ENCODE measurements at places on chromosomes 13 and 19.
A peak's percentile ranks its signal among the peaks of the same experiment; 100 is the strongest.

- no peaks in the 10 kb centered on the region for H3K4me1 ChIP-seq
- no peaks in the 10 kb centered on the region for H3K27me3 ChIP-seq
- H3K36me3 ChIP-seq = no peaks in the 10 kb centered on the region
- DNase-seq = no peak
- H3K4me3 ChIP-seq = no peak overlapping the region
- H3K27ac ChIP-seq = no peak overlapping the region
These were observed 2.6 kb upstream of the TUBA3C start for GRCh38 chr13:19184176-19184575.

- DNase-seq = no peak
- H3K4me1 ChIP-seq = peaks cover 8% of the 10 kb centered on the region
- no peak overlapping the region for H3K27ac ChIP-seq
- H3K27me3 ChIP-seq = no peaks in the 10 kb centered on the region
These were observed 3.1 kb downstream of the BCAT2 start for GRCh38 chr19:48807590-48808308.

- no peaks in the 10 kb centered on the region for H3K27me3 ChIP-seq
- H3K4me1 ChIP-seq = no peaks in the 10 kb centered on the region
- no peak overlapping the region for H3K27ac ChIP-seq
- H3K36me3 ChIP-seq = no peaks in the 10 kb centered on the region
- DNase-seq = no peak
These were observed 201.2 kb downstream of the GGACT start for GRCh38 chr13:100387416-100387815.

DNA sequence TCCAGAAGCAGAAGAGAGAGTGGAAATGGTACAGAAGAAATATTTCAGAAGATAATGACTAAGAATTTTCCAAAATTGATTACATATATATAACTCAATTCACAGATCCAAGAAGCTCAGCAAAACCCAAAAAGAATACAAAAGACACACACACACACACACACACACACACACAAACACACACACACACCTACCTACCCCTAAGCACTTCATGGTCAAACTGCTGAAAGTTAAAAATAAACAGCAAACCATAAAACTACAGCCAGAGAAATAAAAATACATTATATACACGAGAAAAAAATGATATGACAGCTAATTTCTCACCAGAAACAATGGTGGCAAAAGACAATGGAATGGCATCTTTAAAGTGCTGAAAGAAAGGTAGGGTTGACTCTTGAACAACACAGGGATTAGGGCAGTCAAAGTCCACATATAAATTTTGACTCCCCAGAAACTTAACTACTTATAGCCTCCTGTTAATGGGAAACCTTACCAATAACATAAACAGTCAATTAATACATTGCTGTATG is 49.2 kb downstream of the DIAPH3 start:
- H3K36me3 ChIP-seq = no peaks in the 10 kb centered on the region
- H3K4me3 ChIP-seq = no peak overlapping the region
- no peak overlapping the region for H3K27ac ChIP-seq
- H3K4me1 ChIP-seq = no peaks in the 10 kb centered on the region
- DNase-seq = no peak

DNA sequence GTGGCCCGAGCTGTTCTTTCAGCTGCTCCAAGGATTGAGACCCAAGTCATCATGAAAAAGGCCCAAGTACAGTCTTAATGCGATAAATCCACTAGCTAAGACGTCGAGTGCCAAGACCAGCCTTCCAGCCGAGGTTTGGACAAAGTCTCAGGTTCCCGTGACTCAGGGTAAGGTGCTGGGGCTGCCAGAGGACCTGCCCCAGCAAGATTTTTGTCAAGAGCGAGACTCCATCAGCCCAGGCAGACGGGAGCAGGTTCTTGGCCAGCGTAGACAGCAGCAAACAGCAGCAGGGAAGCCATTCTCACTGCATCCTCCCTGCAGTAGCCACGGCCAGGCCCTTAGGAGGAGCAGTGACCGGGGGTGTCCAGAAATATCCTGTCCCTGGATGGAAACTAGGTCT is 3.4 kb downstream of the FEM1A start:
- no peaks in the 10 kb centered on the region for H3K27me3 ChIP-seq
- peaks cover 37% of the 10 kb centered on the region for H3K4me1 ChIP-seq
- peaks cover 31% of the 10 kb centered on the region for H3K36me3 ChIP-seq

GRCh38 chr13:70051531-70051930 is 56.1 kb upstream of the ATXN8OS start:
- no peak for DNase-seq
- no peaks in the 10 kb centered on the region for H3K4me1 ChIP-seq
- no peak overlapping the region for H3K4me3 ChIP-seq
- no peaks in the 10 kb centered on the region for H3K27me3 ChIP-seq

GRCh38 chr19:54916822-54917221 is 10.9 kb downstream of the NCR1 start:
- H3K4me3 ChIP-seq = no peak overlapping the region
- no peak for DNase-seq
- H3K4me1 ChIP-seq = no peaks in the 10 kb centered on the region
- no peaks in the 10 kb centered on the region for H3K36me3 ChIP-seq
- H3K27ac ChIP-seq = no peak overlapping the region

- no peak overlapping the region for H3K4me3 ChIP-seq
- peaks cover 55% of the 10 kb centered on the region for H3K36me3 ChIP-seq
- no peak overlapping the region for H3K27ac ChIP-seq
- peaks cover 22% of the 10 kb centered on the region for H3K4me1 ChIP-seq
- no peaks in the 10 kb centered on the region for H3K27me3 ChIP-seq
These were observed 1.7 kb upstream of the SERTAD3 start for GRCh38 chr19:40445780-40446262.

DNA sequence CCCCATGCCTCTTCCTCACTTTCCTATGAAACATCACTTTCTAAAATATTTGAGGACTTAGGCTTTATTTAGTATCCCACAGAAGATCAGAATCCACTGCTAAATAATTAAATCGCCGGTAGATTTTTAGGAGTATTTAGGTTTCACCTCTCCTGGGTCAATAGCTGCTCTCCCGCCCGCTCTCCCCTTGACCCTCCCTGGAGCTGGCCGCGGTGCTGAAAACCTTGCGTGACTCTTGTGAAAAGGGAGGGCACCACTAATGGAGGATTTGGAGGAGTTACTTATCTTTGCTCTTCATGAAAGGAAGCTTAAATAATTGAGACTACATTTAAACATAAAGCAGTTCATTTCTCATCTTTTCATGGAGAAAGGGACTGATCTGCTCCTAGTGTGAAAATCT is 14.1 kb downstream of the POU4F1 start:
- H3K36me3 ChIP-seq = no peaks in the 10 kb centered on the region
- H3K27me3 ChIP-seq = peaks cover 94% of the 10 kb centered on the region
- H3K4me3 ChIP-seq = no peak overlapping the region
- no peak overlapping the region for H3K27ac ChIP-seq

DNA sequence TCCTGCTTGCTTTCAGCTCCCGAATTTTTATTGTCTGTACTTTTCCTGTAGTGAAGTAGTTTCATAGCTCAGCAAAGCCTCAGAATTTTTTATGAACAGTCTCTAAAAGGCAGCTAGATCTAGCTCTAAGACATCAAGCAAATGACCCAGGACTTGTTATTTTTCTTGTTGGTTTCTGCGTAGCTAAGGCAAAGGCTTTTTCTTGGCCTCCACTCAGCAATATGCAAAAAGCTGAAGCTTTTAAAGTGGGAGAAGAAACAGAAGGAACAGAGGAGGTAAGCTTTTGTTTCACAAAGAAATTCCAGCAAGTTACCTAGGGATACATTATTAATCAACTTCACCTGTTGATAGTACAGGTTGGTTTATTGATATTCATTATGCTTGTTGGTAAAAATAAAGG is 235.9 kb downstream of the PCDH20 start:
- no peak for DNase-seq
- H3K4me1 ChIP-seq = no peaks in the 10 kb centered on the region
- no peak overlapping the region for H3K27ac ChIP-seq
- H3K4me3 ChIP-seq = no peak overlapping the region

GRCh38 chr13:40559915-40560314 is 106.5 kb downstream of the FOXO1 start:
- H3K27me3 ChIP-seq = no peaks in the 10 kb centered on the region
- H3K4me1 ChIP-seq = peaks cover 67% of the 10 kb centered on the region
- no peak overlapping the region for H3K27ac ChIP-seq
- H3K4me3 ChIP-seq = no peak overlapping the region
- no peak for DNase-seq
- H3K36me3 ChIP-seq = peaks cover 29% of the 10 kb centered on the region

GRCh38 chr13:31072041-31072440 is 89.7 kb downstream of the HSPH1 start:
- no peak overlapping the region for H3K4me3 ChIP-seq
- H3K36me3 ChIP-seq = no peaks in the 10 kb centered on the region
- no peaks in the 10 kb centered on the region for H3K27me3 ChIP-seq
- DNase-seq = no peak
- H3K27ac ChIP-seq = no peak overlapping the region
- H3K4me1 ChIP-seq = no peaks in the 10 kb centered on the region

DNA sequence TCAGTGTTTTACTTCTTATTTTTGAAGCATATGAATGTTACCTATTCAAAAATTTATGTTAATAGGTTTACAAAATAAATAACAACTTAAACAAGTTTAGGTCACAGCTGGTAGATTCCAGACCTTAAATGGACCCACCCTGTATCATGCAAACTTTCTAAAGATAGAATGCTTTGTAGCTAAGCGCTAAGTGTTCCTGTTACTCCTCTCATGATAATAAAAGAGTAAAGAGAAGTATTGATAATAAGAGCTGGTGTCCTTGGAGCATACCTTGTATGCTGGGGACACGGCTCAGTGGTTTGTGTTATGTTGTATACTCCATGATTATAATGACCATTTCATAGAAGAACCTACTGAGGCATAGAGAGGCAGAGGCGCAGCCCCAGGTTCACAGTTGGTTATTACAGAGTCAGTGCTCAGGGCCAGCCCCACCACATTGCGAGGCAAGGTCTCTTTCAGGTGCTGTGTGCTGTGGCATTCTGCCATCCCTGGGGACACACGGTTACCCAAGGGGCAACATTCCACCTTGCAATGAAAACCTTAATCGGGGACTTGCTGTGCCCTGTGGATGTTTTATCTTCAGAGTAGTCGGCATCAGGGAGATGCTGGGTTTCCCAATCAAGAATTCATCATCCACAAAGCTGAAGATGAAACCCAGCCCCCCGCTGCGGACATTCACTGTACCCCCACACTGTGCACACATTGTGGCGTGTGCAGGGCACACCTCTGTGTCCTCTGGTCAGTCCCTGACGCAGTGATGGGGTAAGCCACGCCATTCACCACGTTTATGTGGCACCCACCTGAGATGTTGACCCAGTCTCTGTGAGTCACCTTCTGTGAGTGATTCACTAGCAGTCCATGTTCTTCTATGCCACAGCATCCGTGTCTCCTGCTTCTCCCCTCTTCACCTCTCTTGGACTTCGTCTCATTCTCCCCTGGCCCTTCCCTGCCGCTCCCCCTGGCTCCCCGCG is 186.7 kb downstream of the COL4A1 start:
- H3K4me3 ChIP-seq = no peak overlapping the region
- no peak overlapping the region for H3K27ac ChIP-seq
- H3K4me1 ChIP-seq = no peaks in the 10 kb centered on the region
- no peak for DNase-seq
- H3K36me3 ChIP-seq = no peaks in the 10 kb centered on the region
- no peaks in the 10 kb centered on the region for H3K27me3 ChIP-seq

- peaks cover 12% of the 10 kb centered on the region for H3K4me1 ChIP-seq
- H3K4me3 ChIP-seq = peak overlapping the region; percentile 54
- H3K36me3 ChIP-seq = no peaks in the 10 kb centered on the region
- DNase-seq = peak; percentile 27
These were observed 2.8 kb upstream of the ZNF543 start for GRCh38 chr19:57317503-57317902.

DNA sequence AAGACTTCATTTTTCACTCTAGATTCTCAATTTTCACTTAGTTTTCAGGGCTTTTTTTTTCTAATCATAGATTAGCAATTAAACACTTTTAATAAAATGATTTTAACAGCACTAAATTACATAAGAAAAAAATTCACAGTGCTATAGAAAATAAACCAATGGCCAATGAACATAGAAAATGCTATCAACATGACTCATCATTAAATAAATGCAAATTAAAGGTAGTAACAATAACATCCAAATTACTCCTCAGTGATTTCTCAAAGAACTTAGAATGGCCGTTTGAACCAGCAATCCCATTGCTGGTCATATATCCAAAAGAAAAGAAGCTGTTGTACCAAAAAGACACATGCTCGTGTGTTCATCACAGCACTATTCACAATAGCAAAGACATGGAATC is 1058.9 kb downstream of the UQCRFS1 start:
- no peak for DNase-seq
- no peaks in the 10 kb centered on the region for H3K36me3 ChIP-seq
- H3K4me1 ChIP-seq = no peaks in the 10 kb centered on the region
- H3K27ac ChIP-seq = no peak overlapping the region

DNA sequence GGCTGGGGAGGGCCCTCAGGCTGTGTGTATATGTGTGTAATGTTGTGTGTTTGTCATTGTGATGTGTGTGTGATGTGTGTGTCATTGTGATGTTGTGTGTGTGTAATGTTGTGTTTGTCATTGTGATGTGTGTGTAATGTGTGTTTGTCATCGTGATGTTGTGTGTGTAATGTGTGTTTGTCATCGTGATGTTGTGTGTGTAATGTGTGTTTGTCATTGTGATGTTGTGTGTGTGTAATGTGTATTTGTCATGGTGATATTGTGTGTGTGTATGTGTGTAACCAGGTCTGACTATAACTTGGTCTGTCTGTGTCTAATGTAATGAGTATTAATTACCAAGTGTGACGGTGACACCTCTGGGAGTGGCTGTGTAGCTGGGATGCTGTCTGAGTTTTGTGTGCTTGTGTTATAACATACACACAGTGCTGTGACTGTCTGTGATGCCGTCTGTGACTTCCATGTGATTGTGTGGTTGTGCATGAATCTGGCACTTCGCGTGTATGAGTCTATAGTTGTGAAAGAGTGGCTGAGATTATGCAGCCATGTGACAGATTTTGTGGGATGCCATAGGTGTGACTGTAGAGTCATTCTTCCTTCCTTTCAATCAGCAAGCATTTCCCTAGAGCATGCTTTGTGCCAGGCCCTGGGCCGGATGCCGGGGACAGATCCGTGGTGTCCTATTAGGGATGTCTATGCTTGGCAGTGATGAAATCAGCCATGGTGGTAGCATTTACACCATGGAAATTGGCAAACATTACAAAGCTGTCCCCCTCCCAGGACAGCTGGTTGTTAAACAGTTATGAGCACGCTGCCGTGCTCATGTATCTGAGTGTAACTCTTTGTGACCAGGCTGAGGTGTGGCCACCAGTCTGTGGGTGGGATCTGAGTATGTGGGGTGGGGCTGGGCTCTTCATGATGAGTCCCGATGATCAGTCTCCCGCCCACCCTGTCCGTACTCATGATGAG is 6.4 kb downstream of the TNFSF14 start:
- H3K4me1 ChIP-seq = no peaks in the 10 kb centered on the region
- no peak overlapping the region for H3K27ac ChIP-seq
- no peak overlapping the region for H3K4me3 ChIP-seq
- peaks cover 22% of the 10 kb centered on the region for H3K27me3 ChIP-seq
- H3K36me3 ChIP-seq = no peaks in the 10 kb centered on the region

Data from psoas muscle (tissue), 8 donors.